ENCODE measurements at places on chromosomes 3 and 15. TPM values are rescaled to one million over a fixed set of nuclear protein-coding genes. Genes with fewer than 3 reads are reported as not detected.

DNA sequence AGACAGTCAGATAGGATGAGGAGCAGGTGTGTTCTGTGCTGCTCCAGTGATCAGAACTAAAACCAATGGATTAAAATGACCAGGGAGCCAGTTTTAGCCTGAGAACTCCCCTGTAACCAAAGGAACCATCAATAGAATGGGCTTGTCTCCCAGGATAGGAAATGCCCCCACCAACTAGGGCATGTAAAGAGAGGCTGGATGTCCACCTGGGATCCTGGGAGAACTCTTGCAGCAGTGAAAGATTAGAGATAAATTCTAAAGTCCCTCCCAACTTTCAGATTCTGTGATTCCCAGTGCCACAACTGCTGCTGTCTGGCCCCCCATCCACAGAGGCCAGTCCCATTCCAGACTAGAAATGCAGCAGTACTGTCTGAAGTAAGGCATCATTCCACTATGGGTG is 33.8 kb downstream of the HDC start:
- H3K27me3 ChIP-seq: no peaks in the 10 kb centered on the region
- H3K4me1 ChIP-seq: no peaks in the 10 kb centered on the region
- no peak overlapping the region for H3K27ac ChIP-seq
- H3K4me3 ChIP-seq: no peak overlapping the region

GRCh38 chr3:16545413-16546185 is 32.1 kb upstream of the RFTN1 start:
- DNase-seq: no peak
- peak overlapping the region; percentile 64 for H3K4me3 ChIP-seq
- H3K36me3 ChIP-seq: peaks cover 4% of the 10 kb centered on the region

DNA sequence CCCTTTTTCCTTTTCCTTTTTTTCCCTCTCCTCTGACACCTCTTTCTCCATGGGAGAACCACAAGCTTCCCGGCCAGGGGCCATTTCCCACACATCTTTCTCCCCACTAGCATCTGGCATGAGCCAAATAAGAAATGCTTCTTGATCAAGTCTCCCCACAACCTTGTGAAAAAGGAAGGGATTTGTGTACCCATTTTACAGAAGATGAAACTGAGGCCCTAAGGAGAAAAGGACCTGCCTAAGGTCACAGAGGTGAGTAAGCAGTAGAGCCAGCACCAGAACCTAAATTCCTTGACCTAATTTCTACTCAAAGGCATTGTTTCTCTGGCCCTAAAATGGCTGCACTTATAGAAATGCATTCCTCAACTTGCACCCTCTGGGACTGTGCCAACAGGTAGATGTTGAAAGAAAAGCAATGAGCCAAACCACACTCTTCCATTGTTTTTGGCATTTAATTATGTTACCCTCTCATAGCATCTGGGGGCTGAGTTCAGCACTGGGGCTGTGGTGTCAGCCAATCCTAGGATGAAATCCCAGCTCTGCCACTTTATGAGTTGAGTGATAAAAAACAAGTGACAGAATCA is 81.7 kb upstream of the TLE3 start:
- H3K36me3 ChIP-seq: no peaks in the 10 kb centered on the region
- H3K27me3 ChIP-seq: peaks cover 36% of the 10 kb centered on the region
- DNase-seq: no peak
- H3K4me3 ChIP-seq: no peak overlapping the region

DNA sequence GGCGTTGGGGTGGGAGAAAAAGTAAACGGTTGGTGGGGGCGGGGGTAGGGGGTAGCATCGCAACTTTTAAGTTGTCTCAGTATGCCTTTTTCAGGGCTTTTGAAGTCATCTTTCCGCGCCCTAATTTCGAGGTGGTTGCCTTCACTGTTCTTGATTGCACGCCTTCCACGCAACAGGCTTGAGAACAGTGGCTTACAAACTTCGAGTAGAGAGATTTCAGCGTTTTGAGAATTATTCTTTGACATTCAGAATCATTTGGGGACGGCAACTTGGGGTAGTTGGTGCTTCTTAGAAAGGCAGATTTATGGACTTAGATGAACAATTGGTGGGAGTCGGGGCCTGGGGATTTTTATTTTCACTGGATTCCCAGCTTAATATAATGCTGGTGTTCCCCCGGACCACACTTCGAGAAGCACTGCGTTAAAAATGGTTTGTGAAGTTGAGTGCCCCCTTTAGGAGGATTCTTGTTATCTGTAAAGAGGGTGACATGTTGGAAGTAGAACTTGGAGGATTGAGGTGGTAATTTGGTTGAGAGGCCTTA is 880 bp downstream of the PPP4R2 start:
- H3K27ac ChIP-seq: peak overlapping the region; percentile 82
- no peaks in the 10 kb centered on the region for H3K27me3 ChIP-seq
- H3K4me3 ChIP-seq: peak overlapping the region; percentile 97
- peaks cover 45% of the 10 kb centered on the region for H3K4me1 ChIP-seq
- peak; percentile 64 for DNase-seq

GRCh38 chr3:69364354-69364753 is 21.5 kb downstream of the FRMD4B start:
- no peak overlapping the region for H3K27ac ChIP-seq
- peaks cover 18% of the 10 kb centered on the region for H3K4me1 ChIP-seq
- H3K4me3 ChIP-seq: no peak overlapping the region
- no peaks in the 10 kb centered on the region for H3K36me3 ChIP-seq
- DNase-seq: no peak
- H3K27me3 ChIP-seq: no peaks in the 10 kb centered on the region

TGM5 gene
- total RNA-seq: 0.95 TPM

FOXL2 gene
- not detected for total RNA-seq

SLC22A14 gene
- total RNA-seq: not detected
